ENCODE measurements at places on chromosomes 2 and 18.

GRCh38 chr18:23365602-23366001 lies 87.5 kb upstream of the RIOK3 start:
- no peak for DNase-seq

DNA sequence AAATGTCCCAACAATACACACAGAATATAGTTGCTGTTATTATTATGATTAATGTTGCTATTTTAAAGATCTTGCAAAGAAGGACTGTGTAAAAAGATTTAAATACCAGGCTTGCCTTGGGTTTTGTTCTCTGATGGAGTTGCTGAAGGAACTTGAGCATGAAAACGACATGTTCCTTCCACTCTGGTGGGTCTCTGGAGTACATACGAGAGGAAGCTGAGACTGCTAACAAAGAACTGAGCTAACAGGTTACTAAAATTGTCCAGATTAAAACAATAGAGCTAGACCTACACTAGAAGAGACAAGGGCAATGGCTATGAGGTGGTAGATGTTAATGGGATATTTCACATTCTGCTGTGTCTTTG lies 612.2 kb downstream of the TSN start:
- DNase-seq, result no peak

DNA sequence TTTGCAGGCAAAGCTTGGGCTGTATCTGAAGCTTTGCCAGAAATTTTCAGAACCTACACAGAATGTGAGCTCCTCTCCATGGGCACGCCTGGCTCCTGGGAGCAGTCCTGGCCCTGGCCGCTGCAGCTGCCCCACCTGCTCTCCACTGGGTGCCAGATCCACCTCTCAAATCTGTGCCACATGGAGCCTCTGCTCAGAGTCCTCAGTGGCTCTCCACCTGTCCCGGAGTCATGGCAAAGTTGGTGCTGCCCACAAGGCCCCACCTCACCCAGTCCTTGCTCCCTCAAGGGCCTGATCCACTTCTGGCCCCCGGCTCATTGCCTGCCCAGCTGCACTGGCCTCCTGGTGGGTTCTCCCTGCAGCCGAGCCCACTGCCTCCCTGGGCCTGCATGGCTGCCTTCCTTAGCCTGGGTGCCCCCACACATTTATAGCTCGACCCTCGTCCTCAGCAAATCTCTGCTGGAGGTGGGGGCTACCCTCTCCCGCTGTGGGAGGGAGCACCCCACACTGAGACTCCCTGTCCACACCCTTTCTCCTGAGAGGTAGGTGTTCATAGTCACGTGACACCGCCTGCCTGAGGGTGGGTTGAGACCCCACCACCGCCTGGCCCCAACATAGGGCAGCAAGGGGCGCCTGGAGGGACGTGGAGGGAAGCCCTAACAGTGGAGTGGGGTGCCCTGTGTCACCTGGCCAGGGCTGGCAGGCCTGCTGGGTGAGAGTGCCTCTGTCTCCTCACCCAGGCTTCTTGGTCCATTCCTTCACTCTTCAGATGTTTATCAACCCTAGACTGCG lies 224.1 kb downstream of the SH3RF3 start:
- DNase-seq, result no peak

GRCh38 chr18:22347606-22348511 lies 69.9 kb downstream of the CTAGE1 start:
- DNase-seq, result no peak

DNA sequence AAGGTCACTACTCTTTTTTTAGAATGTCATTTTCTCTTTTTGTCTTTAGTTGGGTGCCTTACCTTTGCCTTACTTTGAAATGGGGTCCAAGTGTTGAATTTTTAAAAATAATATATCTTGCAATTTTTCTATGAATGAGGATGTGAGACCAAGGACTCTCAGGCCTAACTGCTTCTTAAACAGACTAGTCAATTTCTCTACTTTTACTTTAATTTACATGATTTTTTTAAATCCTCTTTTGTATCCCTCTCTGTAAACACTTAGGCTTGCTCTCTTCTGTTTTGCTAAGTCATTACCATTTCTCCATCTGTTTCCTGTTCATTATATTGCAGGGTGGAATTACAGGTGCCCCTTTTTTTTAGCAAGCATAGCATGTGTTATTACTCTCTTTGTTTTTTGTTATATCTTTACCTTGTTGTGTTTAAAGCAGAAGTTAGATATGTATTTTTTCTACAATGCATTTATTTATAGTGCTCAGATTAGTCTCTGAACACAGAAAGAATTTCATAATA lies 261.8 kb downstream of the SPAG16 start:
- no peak for DNase-seq

DNA sequence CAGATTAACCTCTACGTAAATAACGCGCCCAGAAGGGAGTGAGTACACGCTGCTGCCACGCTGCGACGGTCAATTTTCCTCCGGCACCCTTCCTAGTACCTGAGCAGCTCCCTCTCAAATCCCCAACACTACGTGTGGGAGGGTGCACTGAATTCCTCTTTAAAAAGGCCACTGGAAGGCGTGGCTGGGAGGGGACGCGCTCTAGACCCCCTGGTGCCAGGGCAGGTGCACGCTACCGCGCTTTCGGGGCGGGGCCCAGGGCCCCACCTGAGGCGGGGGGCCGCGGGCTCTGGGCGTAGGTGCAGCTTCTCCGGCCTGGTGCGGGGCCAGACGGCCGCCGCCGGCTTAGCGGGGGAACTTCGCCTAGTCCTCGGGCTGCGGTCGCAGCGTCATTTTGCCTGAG lies 668 bp upstream of the ANKRD12 start:
- no peak for DNase-seq

GRCh38 chr2:224072541-224073188 lies 33.6 kb upstream of the SERPINE2 start:
- no peak for DNase-seq

- no peak for DNase-seq
Measured at GRCh38 chr2:199469514-199470360, 12.0 kb upstream of the SATB2 start.

GRCh38 chr2:191845248-191845715 lies 1.6 kb downstream of the CAVIN2 start:
- no peak for DNase-seq

DNA sequence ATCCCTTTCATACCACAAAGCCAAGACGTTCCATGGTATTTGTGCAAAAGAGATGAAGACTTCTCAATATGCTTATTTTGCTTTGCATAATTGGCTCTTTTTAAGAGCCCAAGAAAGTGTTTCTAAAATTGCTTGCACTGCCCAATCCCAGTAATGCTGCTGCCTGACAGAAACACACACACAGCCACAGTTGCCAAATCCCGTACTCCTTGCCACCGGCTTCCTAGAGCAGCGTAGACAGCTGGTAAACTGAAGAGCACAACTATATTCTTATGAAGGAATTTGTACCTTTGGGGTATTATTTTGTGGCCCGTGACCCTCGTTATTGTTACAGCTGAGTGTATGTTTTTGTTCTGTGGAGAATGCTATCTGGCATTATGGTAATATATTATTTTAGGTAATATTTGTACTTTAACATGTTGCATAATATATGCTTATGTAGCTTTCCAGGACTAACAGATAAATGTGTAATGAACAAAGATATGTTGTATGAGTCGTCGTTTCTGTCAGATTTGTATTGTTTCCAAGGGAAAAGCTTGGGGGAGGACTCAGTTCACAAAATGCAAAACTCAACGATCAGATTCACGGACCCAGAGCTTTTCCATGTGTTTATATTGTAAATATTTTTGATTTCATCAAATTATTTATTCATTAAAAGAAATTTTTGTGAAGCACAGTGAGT lies 202.9 kb upstream of the RAB12 start:
- DNase-seq, result no peak

GRCh38 chr18:79545736-79546171 lies 133.8 kb upstream of the CTDP1 start:
- no peak for DNase-seq

DNA sequence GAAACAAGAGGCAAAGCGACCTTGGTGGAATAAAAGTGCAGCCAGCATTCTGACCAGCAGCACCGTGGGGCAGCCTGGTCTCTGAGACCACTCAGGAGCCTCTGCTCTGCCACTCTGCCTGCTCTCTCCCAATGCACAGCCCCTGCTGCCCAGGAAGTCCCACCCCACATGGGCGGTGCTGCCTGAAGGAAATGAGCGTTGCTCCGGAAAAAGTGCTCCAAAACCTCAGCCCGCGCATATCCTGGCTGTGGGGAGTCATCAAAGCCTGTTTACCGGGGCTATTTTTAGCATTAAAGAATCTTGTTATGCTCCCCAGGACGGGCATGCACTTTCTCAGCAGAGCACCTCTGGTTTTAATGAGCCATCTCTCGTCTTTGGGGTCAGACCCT lies 54.5 kb downstream of the EPAS1 start:
- no peak for DNase-seq

- DNase-seq, result no peak
Measured at GRCh38 chr2:111951486-111951885, 53.1 kb downstream of the MERTK start.

Measured in retinal pigment epithelial cell (primary cell).